ENCODE measurements at places on chromosomes 7 and 10.

- DNase-seq, result no peak
Observed at GRCh38 chr10:131646551-131647525, 254.0 kb upstream of the PPP2R2D start.

DNA sequence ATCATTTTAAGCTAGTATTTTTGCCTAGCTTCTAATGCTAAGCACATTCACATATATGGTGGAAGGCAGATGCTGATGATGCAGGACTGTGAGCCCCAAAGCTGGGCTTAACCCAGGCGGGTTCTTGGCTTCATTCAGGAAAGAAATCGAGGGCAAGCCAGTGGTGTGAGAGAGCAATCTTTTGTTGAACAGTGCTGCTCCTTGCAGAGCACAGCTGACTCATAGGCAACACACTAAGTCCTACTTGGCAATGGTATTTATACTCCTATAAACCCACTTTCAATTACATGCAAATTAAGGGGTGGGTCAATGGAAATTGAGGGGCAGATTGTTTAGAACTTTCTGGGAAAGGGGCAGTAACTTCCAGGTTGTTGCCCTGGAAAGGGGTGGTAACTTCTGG is 42.0 kb upstream of the CELF2 start:
- DNase-seq, result no peak

DNA sequence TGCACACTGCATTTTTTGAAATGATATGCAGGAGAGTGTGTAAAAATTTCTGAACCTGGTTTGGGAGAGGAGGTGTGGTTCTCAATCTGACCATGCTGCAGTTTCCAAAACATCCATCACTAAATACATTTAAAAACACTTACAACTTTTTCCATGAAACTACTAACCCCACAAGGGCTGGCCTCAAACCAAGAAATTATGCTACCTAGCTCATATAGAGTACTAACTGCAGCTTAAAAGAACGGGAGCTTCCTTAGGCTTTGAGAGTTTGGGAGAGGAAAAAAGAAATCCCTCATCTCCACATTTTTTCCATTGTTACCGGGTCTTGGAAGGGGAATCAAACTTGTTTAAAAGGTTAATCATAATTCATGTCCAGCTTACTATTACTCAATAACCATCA is 214.2 kb downstream of the GLI3 start:
- DNase-seq, result no peak

- no peak for DNase-seq
Observed at GRCh38 chr7:53699215-53699837, 663.9 kb downstream of the POM121L12 start.

DNA sequence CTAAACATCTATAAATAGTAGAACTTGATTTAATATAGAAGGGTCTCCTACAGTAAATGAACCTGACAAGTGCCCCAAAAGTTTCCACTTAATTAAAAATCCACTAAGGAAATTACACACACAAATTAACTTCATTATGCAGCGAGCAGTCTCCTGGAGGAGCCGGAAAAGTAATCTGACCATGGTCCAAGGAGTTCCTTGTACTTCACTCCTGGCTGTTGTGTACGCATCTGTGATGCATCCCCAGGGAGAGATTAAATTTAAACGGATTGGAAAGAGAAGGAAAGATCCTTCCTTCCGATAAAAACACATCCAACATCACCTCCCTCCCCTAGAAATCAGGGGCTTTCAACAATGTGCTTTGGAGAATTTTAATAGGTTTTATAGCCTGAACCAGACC is 85.5 kb downstream of the PARD3 start:
- DNase-seq, result no peak

DNA sequence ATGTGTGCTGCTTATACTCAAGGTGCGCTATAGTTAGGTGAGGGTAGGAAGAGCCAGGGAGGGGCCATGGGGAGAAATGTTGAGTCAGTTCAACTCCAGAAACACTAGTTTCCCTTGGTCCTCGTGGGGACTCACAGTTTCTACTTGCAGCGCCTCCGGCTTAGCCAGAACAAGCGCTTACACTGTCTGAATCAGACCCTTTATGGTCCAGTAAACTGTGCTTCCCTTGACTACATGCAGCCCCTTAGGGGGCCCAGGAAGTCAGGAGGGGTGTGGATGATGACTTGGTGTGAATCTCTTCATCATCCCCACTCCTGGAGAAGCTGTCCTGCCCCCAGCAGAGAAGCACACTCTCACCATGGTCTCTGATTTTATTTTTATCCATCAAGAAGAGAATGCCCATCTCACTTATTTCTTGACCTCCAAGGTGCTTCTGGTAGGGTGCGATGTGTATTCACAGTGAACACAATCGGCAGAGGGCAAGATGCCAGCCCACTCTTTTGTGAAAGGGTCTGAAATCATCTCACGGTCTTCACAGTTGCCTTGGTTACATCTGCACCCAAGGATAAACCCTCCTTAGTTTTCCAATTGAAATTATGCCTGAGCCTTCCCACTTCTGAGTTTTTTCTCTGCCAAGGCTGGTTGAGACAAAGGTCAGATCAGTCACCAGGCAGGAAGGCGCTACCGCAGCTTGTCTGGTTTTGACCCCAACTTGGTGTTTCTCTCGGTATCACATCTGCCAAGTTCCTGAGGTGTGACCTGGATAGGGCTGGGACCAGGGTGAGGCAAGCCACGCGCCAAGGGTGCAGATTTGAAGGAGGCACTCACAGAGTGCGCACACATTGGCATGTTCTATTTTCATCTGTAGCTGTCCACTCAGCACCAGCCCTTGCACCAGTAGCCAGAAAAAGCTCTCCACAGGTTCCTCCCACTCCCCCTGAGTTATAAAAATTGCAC is 62.7 kb upstream of the LRRC4 start:
- no peak for DNase-seq

DNA sequence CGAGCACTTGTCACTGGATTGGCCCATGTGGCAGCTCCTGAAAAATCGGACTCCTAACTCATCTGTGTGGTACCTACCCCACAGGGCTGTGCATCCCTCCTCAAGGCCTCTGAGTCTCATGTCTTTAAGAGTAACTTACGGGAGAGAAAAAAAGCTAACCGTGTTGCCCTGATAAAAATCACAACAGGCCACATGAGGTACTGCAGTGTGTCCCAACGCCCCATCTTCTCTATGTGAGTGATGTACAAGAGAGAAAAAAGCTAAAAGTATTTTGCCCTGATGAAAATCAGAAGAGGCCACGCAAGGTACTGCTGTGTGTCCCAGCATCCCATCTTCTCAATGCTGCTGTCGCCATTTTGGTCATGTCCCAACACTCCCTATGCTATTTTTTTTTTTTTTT is 41.2 kb upstream of the ADRB1 start:
- DNase-seq, result no peak

DNA sequence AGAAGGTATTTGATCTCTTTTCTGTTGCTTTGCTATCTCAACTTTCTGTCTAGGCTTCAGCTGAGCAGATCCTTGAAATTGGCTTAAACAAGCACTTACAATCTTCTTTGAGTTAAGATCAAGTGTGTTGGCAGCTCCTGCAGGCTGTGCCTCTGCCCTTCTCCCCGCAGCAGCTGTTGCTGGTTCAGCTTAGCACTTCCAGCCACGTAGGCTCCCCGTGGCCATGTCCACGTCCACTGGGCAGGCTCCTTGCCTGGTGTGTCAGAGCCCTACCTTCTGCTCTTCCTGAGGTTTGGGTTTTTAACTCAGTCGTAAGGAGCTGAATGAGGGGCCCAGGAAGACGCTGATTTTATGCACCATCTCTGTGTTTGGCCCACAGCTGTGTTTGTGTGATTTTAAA is 47.2 kb downstream of the CAMK1D start:
- DNase-seq, result no peak

DNA sequence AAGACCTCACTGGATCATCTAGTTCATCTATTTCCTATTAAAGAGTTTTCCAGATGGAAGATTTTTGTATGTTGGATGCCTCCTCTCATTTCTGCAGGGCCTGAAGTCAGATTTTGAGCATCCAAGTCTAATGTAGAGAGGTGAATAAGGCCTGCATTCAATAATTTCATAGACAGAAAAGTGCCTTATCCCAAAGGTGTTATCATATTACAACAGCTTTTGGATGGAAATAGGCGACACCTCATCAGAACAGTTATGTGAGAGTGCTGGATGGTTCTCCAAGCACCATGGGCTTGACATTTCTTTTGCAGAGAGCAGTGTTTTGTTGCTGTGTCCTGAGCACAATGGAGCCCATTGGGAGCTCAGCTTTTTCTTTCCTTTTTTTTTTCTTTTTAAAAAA is 162.4 kb upstream of the MEOX2 start:
- no peak for DNase-seq

DNA sequence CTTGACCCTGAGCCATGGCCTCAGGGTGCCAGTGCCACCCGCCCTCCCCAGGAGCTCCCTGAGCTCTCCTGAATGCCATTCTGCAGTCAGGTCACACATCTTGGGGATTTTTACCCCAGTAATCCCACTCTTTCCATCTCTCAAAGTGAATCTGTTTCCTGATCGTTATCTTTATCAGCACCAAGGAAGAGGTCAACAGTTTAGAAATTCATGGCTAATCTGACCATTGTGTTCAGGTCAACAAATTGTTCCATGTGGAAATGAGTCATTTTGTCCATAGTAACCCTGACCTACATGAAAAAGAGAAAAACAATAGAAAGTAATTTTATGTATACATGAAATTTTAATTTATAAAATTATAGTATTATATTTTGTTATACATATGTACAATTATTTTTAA is 28.8 kb upstream of the ZNF488 start:
- no peak for DNase-seq

DNA sequence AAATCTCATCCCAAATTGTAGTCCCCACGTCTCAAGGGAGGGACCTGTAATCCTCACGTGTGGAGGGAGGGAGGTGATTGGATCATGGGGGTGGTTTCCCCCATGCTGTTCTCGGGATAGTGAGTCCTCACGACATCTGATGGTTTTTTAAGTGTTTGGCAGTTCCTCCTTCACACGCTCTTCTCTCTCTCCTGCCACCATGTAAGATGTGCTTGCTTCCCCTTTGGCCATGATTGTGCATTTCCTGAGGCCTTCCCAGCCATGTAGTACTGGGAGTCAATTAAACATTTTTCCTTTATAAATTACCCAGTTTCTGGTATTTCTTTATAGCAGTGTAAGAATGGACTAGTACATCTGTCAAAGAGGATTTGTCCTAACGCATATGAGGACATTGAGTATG is 59.5 kb downstream of the RGS10 start:
- DNase-seq, result no peak

DNA sequence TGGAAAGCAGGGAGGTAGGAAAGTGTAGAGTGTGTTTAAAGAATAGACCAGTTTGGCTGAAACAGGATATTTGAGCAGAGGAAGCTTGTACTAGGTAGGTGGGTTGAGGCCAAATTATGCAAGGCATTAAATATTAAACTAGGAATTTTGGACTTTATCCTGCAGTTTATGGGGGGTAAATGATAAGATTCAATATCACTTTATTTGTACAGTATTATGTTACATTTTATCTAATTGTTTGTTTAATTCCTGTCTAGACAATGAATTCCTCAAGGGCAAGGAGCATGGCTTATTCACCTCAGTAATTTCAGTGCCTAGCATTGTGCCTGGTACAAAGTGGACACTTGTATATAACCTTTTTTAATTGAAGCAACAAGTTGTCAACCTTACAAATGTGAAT is 125.9 kb downstream of the CFTR start:
- no peak for DNase-seq

DNA sequence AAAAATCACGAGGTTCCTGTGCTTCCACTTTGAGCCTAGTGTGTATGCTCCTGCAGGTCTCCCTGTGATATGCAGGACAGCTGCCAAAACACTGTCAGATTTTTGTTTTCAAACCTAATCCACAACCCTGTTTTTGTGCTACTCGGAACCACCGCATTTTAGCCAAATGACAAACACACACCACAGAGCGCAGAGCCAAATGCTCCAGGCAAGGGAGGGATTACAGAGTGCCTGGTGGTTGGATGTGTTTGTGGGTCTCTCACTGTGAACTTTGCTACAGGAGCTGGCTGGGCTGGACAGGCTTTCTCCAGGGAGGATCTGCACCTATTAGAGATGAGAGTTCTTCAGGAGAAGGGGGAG is 5.7 kb upstream of the RBM28 start:
- no peak for DNase-seq

DNA sequence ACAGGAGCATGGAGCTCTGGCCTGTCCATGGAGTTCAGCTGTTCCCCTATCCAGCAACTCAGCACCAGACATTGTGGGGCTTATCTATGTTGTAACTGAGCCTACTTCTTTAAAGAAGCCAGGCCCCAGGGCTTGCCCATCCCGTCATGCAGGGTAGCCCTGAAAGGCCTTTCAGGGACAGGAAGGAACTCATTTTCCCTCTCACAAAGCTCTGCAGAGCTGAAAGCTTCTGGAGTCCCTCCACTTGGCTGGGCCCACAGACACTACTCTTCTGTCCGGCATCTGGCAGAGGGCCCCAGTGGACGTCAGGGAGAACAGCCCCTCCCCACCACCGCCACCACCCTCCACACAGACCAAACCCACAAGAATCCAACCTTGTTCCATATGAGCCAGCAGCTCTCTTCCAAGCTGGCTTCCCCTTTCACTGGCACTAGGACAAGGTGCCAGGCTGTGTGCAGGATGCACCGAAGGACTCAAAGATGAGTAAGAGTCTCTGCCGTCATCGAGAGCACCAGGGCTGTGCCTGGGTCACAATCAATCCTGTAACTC is 33.1 kb downstream of the DENND2A start:
- DNase-seq, result peak; percentile 65

GRCh38 chr10:21171197-21171935 is 274.3 kb upstream of the NEBL start:
- no peak for DNase-seq

DNA sequence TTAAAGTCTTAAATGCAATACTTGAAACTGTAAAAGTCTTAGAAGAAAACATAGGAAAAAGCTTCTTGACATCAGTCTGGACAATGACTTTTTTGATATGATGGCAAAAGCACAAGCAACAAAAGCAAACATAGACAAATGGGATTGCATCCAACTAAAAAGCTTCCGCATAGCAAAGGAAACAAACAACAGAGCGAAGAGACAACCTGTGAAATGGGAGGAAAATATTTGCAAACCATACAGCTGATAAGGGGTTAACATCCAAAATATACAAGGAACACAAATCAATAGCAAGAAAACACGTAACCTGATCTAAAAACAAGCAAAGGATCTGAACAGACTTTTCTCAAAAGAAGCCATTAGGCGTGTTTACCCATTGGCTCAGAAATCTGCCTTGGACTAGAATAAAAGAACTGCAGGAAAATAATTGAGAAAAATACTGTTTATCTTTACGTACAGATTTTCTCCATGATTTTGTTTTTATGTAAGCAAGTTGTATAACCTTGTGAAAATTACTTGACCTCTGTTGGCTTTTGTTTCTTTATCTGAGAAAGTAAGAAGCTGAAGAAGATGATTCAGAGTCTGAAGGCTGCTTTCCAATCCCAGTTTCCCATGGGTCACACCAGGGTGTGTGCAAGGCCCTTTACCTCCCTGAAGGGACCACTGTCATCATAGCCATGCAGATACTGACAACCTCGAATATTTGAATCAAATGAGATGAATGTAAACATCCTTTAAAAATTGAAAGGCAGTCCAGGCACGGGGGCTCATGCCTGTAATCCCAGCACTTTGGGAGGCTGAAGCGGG is 99.1 kb upstream of the LANCL2 start:
- no peak for DNase-seq

DNA sequence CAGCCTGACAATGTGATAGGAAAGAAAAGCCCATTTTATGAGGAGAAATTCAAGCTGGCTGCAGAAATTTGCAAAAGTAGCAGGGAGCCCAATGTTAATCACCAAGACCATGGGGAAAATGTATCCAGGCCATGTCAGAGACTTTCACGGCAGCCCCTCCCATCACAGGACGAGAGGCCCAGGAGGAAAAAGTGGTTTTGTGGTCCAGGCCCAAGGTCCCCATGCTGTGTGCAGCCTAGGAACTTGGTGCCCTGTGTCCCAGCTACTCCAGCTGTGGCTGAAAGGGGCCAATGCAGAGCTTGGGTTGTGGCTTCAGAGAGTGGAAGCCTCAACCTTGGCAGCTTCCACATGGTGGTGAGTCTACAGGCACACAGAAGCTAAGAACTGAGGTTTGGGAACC is 12.7 kb downstream of the COA1 start:
- no peak for DNase-seq
